ENCODE measurements at places on chromosomes 16 and 17. TPM values are rescaled to one million over a fixed set of nuclear protein-coding genes. Genes with fewer than 3 reads are reported as not detected.

DNA sequence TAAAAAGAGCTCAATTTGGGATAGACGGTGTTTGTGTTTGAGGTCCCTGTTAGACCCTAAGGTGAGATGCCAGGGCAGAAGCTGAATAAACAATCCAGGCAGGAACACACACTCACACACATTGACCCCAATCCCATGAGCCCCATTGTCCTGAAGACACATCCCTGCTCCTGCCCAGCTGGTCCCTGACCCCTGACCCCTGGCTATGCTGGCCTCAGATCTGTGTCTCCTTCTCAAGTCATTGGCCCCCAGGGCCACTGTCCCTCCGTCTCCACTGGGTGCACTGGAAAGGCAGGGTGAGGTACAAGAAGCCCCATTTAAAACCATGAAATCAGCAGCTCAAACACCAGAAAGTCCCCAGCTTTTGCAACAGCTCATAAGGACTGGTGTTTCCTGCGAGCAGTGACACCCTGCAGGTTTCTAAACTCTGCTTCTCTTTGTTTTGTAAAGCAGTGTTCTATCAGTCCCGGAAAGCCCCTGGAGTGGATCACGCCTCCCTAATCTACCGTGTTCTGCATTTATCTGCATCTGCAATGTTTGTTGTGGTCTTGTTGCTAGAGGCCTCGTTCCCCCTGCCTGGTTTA is 18.0 kb upstream of the ASGR2 start:
- DNase-seq, result no peak

GRCh38 chr17:75672011-75672410 is 4.9 kb downstream of the SAP30BP start:
- no peak for DNase-seq

GRCh38 chr16:23318639-23319038 is 16.5 kb downstream of the SCNN1B start:
- no peak for DNase-seq

GRCh38 chr17:2335726-2336214 is 487 bp downstream of the TSR1 start:
- no peak for DNase-seq

- peak; percentile 72 for DNase-seq
Measured at GRCh38 chr17:77829843-77830799, 128.4 kb upstream of the TNRC6C start.

DNA sequence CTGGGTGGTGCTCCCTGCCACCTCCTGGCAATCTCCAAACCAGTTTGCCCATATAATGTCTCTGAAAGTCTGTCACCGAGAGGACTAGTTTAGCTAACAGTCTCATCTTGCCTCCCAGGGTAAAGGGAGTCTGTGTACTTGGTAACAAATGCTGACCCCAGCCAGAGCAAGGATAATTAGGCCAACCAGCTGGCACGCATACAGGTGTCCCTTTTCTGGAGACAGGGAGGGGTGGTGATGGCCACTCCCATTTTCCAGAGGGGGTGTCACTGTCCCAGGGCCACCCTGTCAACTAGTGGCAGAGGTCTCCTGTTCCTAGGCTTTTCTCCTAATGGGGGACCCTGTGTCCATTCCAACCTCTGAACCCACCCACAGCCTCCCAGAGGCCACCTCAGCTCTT is 8.1 kb downstream of the FAM83G start:
- no peak for DNase-seq

GRCh38 chr17:72021417-72022041 is 99.3 kb upstream of the SOX9 start:
- DNase-seq, result no peak

GRCh38 chr17:67733449-67733848 is 15.7 kb downstream of the NOL11 start:
- no peak for DNase-seq

GRCh38 chr16:16157166-16157565 is 66.1 kb downstream of the ABCC6 start:
- DNase-seq, result no peak

DNA sequence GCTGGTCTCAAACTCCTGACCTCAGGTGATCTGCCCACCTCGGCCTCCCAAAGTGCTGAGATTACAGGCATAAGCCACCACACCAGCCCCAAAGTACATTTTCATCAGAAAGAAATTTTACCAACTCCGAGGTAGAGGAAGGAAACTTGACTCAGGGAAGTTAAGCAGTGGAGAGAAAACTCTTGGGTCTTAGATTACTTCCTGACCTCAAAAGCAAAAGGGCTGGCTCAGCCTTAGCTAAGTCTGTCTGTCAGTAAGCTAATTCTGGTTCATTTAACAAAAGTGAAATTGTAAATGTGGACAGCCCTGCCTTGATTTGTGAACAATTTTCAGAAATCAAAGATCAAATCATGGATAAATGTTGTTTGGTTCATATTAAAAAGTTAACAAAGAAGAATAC is 30.6 kb downstream of the MAP2K6 start:
- DNase-seq, result no peak

DNA sequence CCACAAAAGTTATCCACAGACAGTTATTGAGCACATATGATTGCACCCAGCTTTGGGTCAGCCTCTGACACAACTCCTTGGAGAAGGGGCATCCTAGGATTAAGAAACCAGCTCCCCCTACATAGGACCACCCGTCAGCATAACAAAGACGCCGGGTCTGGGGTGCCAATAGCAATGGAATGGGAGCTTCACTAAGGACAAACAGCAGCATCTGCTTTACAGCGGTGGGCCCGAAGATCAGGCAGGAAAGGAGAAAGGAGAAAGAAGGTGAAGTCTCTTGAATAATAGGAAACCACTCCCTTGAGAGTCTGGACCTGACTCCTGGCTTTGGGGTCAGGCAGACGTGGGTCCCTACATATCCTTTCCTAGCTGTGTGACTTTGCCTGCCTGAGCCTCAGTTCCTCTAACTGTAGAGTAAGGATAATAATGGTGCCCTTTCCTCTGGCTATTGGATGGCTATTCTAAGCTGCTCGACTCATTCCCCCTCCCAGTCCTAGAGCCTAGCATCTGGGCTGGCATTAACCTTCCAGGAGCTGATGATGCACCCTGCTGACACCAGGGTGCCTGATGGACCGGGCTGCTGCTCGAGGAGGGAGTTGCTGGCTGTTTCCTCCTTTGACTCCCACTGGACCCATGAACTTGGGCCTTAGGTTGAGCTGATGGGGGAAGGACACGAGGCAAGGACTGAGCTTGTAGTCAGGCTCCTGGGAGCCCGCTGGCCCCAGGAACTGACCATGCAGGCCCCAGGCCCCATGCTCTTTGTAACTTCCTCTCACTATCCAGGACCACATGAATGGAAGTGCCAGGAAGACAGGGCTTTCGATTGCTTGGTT is 94.2 kb downstream of the C16orf78 start:
- DNase-seq, result no peak

GRCh38 chr17:40362696-40363110 is 1.8 kb downstream of the GJD3 start:
- peak; percentile 70 for DNase-seq

GRCh38 chr17:67044016-67044772 is at the start of gene CACNG1:
TSS of gene CACNG1 (plus strand) at chr17:67044554. CDS start at chr17:67044661, 107 bp downstream.
- no peak for DNase-seq

DNA sequence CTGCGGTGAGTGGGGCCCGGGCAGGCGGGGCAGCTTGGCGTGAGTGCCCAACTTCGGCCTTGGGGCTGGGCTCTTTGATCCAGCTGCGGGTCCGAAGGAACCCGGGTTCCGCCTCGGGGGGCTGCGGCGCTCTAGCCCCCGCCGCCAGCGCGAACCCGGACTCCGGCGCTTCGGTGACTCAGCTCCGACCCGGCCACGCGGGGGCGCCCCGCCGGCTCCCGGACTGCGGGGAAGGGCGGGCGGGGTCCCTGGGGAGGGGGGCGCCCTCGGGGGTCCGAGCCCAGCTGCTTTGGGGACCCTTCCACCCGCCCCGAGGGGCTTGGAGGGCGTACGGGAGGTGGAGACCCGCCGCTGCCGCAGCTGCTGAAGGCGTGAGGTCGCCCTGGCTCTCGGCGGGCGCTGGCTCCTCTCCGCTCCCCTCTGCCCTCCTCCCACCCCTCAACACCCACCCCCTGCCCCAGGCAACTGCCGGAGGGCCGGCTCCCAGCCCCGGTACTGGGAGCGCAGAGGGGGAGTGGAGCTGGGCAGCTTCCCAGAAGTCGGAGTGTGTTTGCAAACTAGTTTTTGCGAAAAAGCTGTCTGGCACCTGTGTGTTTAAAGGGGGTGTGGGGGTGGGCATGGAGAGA is 516 bp downstream of the CPNE2 start:
- no peak for DNase-seq

DNA sequence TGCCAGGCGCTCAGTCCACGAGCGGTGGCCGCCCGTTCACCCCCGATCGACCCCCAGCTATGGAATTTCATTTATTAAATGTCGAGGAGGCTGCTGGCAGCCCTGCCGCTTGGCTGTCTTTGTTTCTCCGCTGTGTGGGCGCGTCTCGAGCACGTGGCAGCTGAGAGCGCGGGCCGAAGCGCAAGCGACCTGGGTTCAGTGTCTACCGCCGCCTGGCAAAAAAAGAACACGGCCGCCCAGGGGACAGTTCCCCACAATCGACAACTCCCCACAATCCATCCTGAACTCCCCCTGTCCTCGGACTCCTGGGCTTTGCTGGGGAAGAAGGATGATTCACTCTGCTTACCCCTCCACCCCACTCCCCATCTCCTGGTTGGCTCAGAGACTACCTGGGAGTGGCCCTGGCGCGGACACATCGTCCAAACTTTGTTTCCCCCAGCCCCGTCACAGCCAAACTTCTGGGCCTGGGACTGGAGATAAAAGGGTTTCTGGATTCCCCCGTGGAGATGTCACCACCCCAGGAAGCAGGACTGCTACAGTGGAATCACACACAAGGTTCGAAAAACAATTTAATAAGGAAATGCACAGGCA is 1.7 kb upstream of the ANKRD13B start:
- DNase-seq, result peak; percentile 45

GRCh38 chr16:46833460-46833800 is 2.5 kb upstream of the C16orf87 start:
- peak; percentile 48 for DNase-seq

- DNase-seq, result no peak
Measured at GRCh38 chr17:76386966-76387765, 2.8 kb downstream of the SPHK1 start.

- DNase-seq, result no peak
Measured at GRCh38 chr16:89925596-89926079, 2.5 kb downstream of the TUBB3 start.

- DNase-seq, result peak; percentile 40
Measured at GRCh38 chr17:35743626-35744328, 9.3 kb downstream of the GAS2L2 start.

DNA sequence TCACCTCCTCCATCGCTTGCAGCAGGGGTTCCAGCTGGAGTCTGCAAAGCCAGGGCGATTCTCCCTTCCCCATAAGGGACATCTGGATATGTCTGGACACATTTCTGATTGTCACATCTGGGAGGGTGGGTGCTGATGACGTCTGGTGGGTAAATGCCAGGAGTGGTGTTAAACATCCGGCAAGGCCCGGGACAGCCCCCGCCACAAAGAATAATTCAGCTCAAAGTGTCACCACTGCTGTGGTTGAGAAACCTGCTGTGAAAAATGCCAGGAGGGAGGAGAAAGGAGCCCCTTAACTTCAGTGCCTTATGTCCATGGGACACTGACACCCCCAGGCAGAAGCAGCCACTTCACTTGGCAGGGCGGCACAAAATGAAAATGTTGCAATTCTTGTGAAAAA is 179.4 kb upstream of the SDK2 start:
- DNase-seq, result no peak

- DNase-seq, result no peak
Measured at GRCh38 chr16:23710008-23710407, 3.0 kb downstream of the ERN2 start.

GRCh38 chr16:74450236-74450635 is 29.0 kb upstream of the CLEC18B start:
- no peak for DNase-seq

GRCh38 chr17:76481071-76481655 is 13.8 kb downstream of the AANAT start:
- DNase-seq, result no peak

- no peak for DNase-seq
Measured at GRCh38 chr17:63489291-63489690, 12.4 kb downstream of the ACE start.

DNA sequence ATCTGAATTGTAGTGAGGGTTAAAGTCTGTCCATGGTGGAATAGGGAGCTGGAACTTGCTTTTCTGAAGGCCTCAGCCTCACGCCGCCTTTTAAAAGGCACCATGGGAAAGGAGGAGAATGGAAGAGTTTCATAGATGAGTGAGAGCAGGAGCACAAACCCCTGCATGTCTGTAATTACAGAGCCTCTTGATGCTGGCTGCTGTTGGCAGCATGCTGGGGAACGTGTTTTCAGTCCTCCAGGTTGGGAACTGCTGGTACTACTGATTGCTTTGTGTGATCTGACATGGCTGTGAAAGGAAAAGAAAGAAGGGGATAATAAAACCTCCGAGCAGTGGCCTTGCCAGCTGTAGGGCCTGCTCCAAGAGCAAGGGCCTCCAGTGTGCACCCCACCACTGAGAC is 16.8 kb upstream of the DYNLL2 start:
- no peak for DNase-seq

DNA sequence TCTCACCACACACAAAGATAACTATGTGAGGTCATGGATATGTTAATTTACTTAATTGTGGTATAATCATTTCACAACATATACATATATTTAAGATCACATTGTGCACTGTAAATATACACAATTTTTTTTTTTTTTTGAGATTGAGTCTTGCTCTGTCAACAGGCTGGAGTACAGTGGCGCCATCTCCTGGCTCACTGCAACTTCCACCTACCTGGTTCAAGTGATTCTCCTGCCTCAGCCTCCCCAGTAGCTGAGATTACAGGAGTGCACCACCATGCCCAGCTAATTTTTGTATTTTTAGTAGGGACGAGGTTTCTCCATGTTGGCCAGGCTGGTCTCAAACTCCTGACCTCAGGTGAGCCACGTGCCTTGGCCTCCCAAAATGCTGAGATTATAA is 11.5 kb upstream of the PRSS54 start:
- DNase-seq, result peak; percentile 24

DNA sequence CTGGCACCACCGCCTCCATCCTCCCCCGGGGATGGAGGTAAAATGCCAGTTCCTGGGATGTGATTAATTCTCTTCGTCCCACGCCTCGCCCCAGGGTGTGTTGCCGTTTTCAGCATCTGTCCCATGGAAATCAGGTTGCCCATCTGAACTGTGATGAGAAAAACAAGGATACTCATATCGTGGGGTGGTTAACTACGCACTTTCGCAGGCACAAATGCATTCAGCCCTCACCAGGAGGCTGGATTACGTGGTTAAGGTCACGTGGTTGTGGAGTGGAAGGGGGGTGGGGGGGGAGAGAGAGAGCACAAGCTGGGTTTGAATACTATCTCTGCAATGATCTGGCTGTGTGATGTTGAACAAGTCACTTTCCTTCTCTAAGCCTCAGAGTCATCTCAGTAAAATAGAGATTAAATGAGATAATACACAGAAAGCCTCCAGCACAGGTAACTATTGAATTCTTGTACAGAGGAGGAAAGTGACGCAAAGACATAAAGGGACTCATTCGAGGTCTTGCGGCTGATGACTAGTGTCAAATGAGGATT is 74.7 kb downstream of the BMERB1 start:
- DNase-seq, result no peak

WNT3 gene
- 0.72 TPM for total RNA-seq

RMI2 gene
- total RNA-seq, result 5.8 TPM

HEATR9 gene
- total RNA-seq, result not detected

IL17C gene
- not detected for total RNA-seq

SPATA22 gene
- total RNA-seq, result 0.28 TPM

CHP2 gene
- total RNA-seq, result not detected

OTOA gene
- not detected for total RNA-seq

PLA2G10 gene
- not detected for total RNA-seq

CCT6B gene
- total RNA-seq, result 1.7 TPM

MT1G gene
- not detected for total RNA-seq

EPN2 gene
- total RNA-seq, result 19.4 TPM

PARD6A gene
- total RNA-seq, result 0.28 TPM

SYCE1L gene
- total RNA-seq, result not detected

BRICD5 gene
- total RNA-seq, result 0.18 TPM
